Mesothelial cell of epicardium (in vitro differentiated cells): ENCODE measurements at places on chromosomes 16 and 17.

DNA sequence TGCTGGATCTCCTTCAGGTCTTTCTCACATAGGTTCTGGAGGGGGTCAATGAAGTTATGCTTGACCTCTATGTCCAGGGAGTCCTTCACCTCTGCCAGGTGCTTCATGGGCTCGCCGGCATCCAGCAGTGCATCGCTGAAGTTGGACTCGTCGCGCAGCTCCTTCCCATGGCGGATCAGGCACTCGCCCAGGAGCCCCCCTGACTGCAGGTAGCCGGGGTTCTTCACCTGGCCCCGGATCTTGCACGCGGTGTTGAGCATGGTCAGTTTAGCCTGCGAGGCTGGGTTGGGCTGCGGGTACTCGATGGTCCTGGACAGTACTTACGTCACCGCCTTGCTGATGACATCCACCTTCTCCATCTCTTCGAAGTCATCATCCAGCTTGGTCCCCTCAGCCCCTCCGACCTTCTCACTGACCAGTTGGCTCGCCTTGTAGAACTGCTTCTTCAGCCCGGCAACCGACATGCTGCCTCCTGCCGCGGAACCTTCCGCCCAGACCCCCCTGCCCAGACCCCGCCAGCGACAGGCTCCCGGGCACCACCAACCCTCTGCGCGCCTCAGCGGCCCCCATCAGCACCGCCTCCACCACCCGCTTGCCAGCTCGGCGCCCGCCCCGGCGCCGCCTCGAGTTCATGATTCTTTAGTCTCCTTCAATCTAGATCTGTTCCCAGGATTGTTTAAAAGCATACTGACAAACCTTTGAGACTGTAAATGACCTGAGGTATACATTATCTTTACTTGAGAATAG, 99.8 kb downstream of the KPNA2 start:
- H3K27me3 ChIP-seq = no peaks in the 10 kb centered on the region
- peaks cover 2% of the 10 kb centered on the region for H3K4me1 ChIP-seq
- H3K27ac ChIP-seq = no peak overlapping the region

GRCh38 chr16:84689111-84689510, 10.7 kb upstream of the USP10 start:
- H3K4me1 ChIP-seq = peaks cover 19% of the 10 kb centered on the region
- no peaks in the 10 kb centered on the region for H3K36me3 ChIP-seq
- DNase-seq = no peak

DNA sequence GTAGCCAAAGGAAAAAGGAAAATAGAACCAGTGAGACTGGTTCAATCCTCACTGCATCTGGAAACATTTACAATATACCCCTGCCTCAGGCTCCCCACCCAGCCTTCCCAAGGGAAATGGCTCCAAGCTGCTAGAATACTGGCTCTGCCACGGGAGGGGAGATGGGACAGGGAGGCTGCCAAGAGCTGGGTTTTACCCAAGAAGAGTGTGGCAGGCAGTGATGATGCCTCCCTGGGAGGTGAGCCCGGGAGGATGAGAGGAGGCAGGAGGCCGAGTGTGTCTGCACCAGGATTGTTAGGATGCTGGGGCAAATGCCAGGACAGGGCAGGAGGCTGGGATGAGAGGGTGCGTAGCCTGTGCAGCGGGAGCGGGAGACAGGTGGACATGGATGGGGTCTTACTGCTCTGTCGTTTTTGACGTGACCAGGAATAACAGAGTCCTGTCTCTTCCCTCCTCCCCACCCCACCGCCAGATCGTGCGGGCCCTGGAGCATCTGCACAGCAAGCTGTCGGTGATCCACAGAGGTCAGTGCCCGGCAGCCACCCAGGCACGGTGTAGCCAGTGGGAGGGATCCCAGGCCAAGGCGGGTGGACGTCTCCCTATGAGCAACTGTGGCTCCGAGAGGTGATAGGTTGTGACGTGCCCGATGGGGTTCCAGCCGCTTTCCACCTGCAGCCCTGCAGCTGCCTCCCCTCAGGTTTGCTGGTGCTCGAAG, 18.4 kb downstream of the MAP2K3 start:
- DNase-seq = no peak
- no peak overlapping the region for H3K27ac ChIP-seq
- H3K36me3 ChIP-seq = peaks cover 23% of the 10 kb centered on the region
- no peak overlapping the region for H3K4me3 ChIP-seq
- H3K4me1 ChIP-seq = no peaks in the 10 kb centered on the region

DNA sequence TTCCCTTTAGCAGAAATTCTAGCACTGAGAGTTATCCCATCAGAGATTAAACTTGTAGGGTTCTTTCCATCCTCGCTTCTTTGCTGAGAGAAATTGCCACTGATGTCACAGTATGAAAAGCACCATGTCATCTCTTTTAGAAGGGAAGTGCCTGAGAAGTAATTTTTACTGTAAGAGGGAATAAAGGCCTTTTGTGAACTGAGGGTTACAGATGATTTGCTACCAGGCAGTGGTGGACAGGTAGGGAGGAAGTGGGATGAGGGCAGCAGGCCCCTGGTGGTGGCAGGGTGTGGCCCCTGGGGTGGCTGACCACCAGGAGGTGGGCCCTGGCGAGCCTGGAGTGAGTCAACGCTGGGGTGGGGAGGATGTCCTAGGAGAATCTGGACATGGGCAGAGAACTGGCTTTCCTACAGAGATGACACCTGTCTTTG, 6.4 kb upstream of the MILR1 start:
- no peak overlapping the region for H3K4me3 ChIP-seq
- no peak for DNase-seq
- H3K27ac ChIP-seq = no peak overlapping the region
- peaks cover 6% of the 10 kb centered on the region for H3K36me3 ChIP-seq
- H3K4me1 ChIP-seq = no peaks in the 10 kb centered on the region

DNA sequence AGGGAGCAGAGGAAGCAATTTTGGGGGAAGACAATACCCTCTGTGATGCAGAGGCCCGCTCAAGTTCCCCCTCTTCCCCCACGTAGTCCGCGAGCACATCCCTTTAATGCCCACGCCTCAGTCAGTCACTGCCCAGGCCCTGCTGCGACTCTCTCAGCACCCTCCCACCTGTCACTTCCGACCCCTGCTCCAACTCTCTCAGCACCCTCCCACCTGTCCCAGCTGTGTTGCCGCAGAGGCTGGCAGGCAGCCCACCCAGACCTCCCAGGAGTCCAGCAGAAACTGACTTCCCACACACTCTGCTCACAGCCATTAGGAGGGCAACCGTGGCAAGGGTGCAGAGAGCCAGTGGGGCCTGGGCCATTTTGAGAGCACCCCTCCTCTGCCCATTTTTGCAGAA, 92.7 kb downstream of the WSCD1 start:
- H3K36me3 ChIP-seq = no peaks in the 10 kb centered on the region
- H3K27ac ChIP-seq = no peak overlapping the region
- H3K27me3 ChIP-seq = peaks cover 24% of the 10 kb centered on the region
- no peak overlapping the region for H3K4me3 ChIP-seq
- DNase-seq = no peak

GRCh38 chr16:82954224-82954929, 327.6 kb downstream of the CDH13 start:
- H3K4me3 ChIP-seq = no peak overlapping the region
- H3K27me3 ChIP-seq = peaks cover 15% of the 10 kb centered on the region
- DNase-seq = no peak
- H3K27ac ChIP-seq = no peak overlapping the region

DNA sequence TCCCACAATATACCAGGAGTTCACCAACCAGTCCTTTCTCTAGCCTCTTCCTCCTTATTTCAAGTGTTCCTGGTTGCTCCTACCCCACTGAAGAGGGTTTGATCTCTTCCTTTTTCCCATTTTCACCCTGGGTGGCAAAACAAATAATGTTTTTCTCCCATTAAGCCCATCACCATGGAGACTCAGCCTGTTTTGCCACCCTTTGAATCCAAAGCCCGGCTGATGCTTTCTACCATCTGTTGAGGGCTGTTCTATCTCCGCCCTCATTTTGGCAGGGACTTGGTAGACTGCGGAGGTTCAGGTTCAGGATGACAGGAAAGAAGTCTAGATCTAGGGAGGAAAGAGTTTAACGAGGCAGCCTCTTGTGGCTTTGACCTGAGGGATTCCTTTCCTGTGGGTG, 2.6 kb downstream of the DNAH2 start:
- H3K27me3 ChIP-seq = peaks cover 46% of the 10 kb centered on the region
- DNase-seq = no peak
- H3K4me3 ChIP-seq = no peak overlapping the region
- H3K36me3 ChIP-seq = no peaks in the 10 kb centered on the region
- H3K27ac ChIP-seq = no peak overlapping the region

DNA sequence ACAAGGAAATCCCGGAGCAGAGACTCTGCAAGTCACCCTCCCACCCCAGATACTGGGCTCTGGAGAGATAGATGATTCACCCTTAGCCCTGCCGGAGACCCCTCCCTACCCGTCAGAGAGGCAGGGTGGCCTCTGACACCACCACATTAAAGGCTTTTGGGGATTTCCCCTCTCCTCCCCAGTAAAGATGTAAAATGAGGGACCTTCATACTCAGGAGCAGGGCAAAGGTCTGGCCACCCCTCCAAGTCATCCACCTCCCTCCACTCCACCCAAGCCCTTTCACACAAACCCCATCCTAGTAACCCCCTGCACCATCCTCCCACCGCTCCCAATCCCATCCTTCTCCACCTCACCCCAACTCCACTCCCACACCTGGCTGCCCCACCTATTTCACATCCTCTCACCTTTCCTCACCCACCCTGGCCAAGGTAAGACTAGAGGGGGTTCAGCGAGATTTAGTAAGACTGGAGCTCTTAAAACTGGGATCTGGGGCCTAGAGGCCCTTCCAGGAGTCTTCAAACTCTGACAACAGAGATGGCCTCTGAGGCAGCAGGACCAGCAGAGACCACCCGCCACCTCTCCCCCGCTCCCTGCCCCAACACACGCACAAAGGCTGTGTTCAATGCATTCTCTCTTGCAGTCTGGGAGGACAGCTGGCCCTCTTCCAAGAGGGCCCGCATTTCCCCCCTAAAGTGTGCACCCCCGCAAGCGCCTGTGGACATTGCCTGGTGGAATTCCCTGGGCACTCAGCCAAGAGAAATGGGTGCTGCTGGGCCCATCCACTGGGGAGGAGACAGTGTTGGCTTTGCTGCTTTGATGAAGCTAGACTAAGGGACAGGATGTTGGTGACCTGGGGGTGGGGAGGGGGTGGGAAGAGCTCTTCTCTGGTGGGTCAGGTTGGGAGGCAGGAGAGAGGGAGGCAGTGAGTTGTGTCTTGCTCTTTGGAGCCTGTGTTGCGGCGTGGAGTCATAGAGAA, 1.1 kb downstream of the ABAT start:
- H3K4me1 ChIP-seq = peaks cover 43% of the 10 kb centered on the region
- peaks cover 3% of the 10 kb centered on the region for H3K36me3 ChIP-seq
- DNase-seq = peak; percentile 71
- H3K27me3 ChIP-seq = no peaks in the 10 kb centered on the region

DNA sequence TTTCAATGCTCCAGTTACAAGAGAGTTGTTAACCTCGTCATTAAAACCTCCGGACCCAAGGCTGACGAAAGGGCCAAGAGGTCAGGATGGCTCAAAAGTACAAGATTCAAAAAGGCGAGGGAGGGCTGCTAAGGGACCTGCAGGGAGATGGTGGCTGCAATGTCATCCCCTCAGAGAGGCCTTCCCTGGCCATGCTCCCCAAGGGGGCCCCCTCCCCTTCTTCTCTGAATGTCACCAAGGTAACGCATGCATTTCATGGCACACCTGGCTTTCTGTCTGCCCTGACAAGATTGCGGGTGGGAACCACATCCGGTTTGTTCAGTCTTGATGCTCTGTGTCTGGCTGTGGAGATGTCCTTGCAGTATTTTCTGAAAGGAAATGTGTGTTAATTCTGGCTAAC, 89.9 kb downstream of the C16orf78 start:
- H3K36me3 ChIP-seq = no peaks in the 10 kb centered on the region
- DNase-seq = no peak
- peaks cover 65% of the 10 kb centered on the region for H3K27me3 ChIP-seq
- no peak overlapping the region for H3K4me3 ChIP-seq

- no peaks in the 10 kb centered on the region for H3K27me3 ChIP-seq
- no peaks in the 10 kb centered on the region for H3K36me3 ChIP-seq
- H3K27ac ChIP-seq = peak overlapping the region; percentile 75
- peaks cover 32% of the 10 kb centered on the region for H3K4me1 ChIP-seq
Observed at GRCh38 chr17:2708585-2709182, 2.9 kb downstream of the CLUH start.

- no peak overlapping the region for H3K4me3 ChIP-seq
- no peak for DNase-seq
- H3K27me3 ChIP-seq = peaks cover 71% of the 10 kb centered on the region
- no peaks in the 10 kb centered on the region for H3K4me1 ChIP-seq
- no peaks in the 10 kb centered on the region for H3K36me3 ChIP-seq
Observed at GRCh38 chr17:28997806-28998205, 8.0 kb downstream of the SEZ6 start.

DNA sequence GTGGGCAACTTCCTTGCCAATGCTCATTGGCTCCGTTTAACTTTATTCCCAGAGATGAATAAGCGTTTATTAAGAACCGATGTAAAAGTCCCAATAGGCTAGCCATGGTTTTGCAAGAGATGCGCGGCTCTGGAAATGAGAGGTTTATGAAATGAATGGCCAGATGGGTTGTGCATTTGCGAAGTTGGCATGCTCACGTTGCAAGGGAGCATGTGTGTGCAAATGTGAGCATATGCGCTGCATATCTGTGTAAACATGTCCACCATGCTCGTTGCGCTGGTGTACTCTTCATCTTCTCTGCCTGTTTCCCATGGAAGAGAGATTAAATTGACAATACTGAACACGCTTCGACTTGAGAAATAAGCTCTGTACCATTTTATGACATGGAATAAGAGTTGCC, 848.6 kb upstream of the RBFOX1 start:
- H3K27me3 ChIP-seq = peaks cover 42% of the 10 kb centered on the region
- no peaks in the 10 kb centered on the region for H3K36me3 ChIP-seq

DNA sequence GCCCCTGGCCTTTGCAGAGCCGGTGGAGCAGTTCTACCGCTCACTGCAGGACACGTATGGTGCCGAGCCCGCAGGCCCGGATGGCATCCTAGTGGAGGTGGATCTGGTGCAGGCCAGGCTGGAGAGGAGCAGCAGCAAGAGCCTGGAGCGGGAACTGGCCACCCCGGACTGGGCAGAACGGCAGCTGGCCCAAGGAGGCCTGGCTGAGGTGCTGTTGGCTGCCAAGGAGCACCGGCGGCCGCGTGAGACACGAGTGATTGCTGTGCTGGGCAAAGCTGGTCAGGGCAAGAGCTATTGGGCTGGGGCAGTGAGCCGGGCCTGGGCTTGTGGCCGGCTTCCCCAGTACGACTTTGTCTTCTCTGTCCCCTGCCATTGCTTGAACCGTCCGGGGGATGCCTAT, 29.5 kb downstream of the CIITA start:
- peaks cover 15% of the 10 kb centered on the region for H3K27me3 ChIP-seq
- H3K4me3 ChIP-seq = no peak overlapping the region
- no peak overlapping the region for H3K27ac ChIP-seq
- H3K4me1 ChIP-seq = no peaks in the 10 kb centered on the region
- no peaks in the 10 kb centered on the region for H3K36me3 ChIP-seq
- no peak for DNase-seq

- peaks cover 28% of the 10 kb centered on the region for H3K27me3 ChIP-seq
- no peak for DNase-seq
- H3K4me1 ChIP-seq = peaks cover 4% of the 10 kb centered on the region
- H3K36me3 ChIP-seq = no peaks in the 10 kb centered on the region
- H3K4me3 ChIP-seq = no peak overlapping the region
Observed at GRCh38 chr17:14460516-14461226, 159.8 kb downstream of the HS3ST3B1 start.
